Right kidney (tissue), 9 donors: ENCODE measurements at places on chromosomes 4 and X.

- no peak for DNase-seq
These were observed 363.3 kb downstream of the NAF1 start for GRCh38 chr4:162803378-162803777.

- no peak for DNase-seq
These were observed 426.4 kb upstream of the RPS6KA3 start for GRCh38 chrX:20693078-20693477.

GRCh38 chr4:53485658-53486040 lies 105.6 kb downstream of the LNX1 start:
- DNase-seq, result no peak

GRCh38 chr4:167088115-167088514 lies 146.2 kb downstream of the SPOCK3 start:
- no peak for DNase-seq

GRCh38 chr4:26992657-26993361 lies 132.2 kb downstream of the STIM2 start:
- no peak for DNase-seq

GRCh38 chr4:185886832-185887524 lies 75.0 kb upstream of the SORBS2 start:
- DNase-seq, result no peak
